Activated T-cell treated with anti-CD3 and anti-CD28 coated beads, Interleukin-2, amount 50 U/mL, for 24 hours (primary cell): ENCODE measurements at places on chromosomes 5 and 9.
A peak's percentile ranks its signal among the peaks of the same experiment; 100 is the strongest.

DNA sequence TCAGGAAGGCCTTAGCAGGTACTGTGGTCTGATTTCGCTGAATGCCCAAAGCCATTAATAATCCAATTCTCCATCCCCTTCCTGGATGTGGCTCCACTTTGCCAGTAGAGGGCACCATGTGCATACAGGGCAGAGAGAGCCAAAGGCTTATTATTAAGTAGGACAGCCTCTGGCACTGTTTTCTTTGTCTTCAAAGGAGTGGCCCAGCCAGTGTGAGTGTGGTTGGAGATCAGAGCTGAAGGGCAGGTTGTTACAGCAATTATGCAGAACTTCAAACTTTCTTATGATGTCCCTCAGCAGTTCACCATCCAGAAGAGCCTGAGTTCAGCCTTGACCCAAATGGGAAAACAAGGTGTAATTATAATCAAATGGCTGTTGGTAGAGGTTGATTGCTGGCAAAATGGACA, 38.6 kb upstream of the CEMIP2 start:
- peak; percentile 62 for DNase-seq

- DNase-seq, result no peak
These were observed 43.5 kb downstream of the PNPLA7 start for GRCh38 chr9:137506702-137507171.

DNA sequence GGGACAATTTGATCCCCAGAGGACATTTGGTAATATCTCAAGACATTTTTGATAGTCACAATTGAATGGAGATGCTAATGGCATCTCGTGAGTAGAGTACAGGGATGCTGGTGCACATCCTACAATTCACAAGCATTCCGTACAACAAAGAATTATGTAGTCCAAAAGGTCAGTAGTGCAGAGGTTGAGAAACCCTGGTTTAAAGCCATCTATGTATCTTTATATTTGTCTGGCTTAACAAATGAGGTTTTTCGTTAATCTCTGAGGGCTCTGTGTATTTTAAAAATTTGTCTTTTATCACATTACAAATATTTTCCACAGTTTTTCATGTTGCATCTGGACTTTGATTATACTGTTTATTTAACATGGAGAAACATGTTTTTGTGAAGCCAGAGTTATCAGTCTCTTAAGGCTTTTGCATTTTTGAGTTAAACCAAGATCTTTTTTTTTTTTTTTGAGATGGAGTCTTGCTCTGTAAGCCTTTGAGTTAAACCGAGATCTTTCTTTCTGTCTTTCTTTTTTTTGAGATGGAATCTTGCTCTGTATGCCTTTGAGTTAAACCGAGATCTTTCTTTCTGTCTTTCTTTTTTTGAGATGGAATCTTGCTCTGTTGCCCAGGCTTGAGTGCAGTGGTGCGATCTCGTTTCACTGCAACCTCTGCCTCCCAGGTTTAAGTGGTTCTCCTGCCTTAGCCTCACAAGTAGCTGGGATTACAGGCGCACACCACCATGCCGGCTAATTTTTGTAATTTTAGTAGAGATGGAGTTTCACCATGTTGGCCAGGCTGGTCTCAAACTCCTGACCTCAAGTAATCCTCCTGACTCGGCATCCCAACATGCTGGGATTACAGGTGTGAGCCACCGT, 2.8 kb downstream of the HSDL2 start:
- no peak for DNase-seq

DNA sequence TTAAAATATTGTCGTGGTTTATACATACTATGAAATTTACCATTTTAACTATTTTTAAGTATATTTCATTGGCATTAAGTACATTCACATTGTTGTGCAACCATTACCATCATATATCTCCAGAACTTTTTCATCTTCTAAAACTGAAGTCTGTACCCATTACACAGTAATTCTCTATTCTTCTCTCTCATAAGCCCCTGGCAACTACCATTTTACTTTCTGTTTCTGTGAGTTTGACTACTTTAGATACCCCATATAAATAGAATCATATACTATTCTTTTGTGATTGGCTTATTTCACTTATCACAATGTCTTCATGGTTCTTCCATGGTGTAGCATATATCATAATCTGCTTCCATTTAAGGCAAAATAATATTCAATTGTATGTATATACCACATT, 30.3 kb downstream of the NDUFS4 start:
- no peak for DNase-seq

DNA sequence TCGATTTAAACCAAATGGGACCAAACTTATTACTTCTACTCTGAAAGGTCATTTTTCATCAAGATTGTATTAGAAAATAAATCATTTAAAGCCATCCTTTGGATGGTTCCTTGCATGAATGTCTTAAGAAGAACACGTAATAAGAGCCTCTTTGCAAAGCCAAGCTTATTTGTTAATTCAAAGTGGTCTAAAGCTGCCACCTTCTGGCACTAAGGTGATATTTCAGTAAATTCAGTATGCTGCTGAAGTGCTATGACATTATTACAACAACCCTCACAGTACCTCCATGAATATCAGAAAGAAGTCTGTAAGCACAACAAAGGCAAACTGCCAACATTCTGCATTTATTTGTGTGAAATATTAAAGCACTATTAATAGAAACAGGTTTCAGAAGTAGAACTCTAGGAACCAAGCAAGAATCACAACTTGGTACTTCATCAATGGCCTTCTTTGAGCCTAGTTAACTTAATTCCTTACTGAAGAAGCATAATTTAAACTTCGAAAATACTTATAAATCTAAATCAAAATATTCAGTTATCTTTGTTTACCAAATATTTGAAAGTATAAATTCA, 53.1 kb upstream of the TYRP1 start:
- no peak for DNase-seq

- no peak for DNase-seq
These were observed 5.9 kb upstream of the LRRC14B start for GRCh38 chr5:185095-186070.

DNA sequence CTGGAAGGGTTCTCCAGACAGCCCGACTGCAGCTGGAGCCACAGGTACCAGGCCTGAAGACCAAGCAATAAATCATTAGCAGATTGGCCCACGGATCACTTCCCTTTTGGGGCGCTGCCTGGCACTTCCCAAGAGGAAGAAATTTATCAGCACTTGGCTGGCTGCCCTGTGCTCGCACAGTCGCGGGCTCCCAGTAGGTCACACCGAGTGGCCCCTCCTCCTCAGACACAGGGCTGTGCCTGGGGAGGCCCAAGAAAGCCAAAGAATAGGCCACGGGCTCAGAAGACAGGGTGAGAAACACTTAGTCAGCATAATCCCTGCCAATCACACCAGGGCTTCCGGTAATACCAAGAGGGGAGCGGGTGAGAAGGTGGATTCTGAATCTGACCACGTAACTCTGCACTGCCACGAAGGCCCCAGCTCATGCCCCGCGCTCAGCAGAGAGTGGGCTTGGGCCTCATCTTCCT, 115.7 kb upstream of the MSX2 start:
- no peak for DNase-seq
